ENCODE measurements at places on chromosomes 1 and 21.

DNA sequence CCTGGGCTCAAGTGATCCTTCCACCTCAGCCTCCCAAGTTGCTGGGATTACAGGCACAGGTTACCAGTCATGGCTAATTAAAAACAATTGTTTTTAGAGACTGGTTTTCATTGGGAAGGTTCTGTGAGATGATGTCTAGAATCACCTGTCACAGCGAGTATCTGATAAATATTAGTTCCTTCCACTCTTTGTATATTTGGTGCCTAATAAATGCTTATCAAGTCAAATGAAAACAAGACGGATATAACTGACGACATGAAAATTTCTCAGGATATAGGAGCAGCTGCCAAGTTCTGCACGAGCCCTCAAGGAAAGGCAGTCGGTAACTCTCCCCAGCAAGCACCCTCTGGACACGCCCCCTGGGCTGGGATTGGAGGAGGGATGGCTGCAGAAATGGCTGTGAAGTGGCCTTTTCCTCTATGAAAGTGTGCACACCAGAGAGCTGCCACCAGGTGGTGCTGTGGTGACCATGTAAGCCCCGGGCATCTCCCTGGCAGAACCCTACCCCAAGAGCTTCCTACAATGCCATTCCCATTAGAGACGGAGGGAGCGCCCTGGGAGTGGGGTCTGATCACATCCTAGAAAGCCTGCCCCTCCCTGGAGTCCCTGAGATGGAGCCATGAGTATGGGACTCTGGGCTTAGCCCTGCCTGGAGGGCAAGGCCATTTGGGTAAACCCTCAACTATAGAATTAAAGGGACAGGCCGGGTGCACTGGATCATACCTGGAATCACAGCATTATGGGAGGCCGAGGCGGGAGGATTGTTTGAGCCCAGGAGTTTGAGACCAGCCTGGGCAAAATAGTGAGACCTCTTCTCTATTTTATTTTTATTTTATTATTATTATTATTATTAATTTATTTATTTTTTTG lies 50.9 kb downstream of the HTR6 start:
- DNase-seq, result peak; percentile 97

GRCh38 chr1:94608142-94608851 lies 66.7 kb upstream of the F3 start:
- DNase-seq, result no peak

DNA sequence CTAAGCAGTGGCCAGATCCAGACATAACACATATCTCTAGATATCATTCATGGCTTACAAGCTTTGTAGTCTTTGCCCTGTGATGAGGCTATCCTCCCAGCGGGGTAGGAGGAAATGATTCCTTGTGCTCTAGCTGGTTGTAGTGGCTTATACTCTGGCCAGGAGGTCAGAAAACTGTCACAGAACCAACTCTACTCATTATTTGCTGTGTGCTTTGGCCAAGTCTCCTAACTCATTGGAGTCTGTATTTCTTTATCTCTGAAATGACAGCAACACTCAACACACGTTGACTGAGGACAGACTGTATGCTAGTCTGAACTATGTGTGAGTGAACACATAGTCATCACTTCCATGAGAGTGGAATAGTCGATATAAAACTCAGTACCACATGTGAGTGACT lies 116.7 kb upstream of the F3 start:
- DNase-seq, result no peak

- DNase-seq, result peak; percentile 32
Observed at GRCh38 chr21:44505673-44506278, 34.2 kb downstream of the KRTAP10-1 start.

GRCh38 chr1:232084584-232085223 lies 458.1 kb downstream of the DISC1 start:
- no peak for DNase-seq

- no peak for DNase-seq
Observed at GRCh38 chr1:202049129-202049528, 38.7 kb downstream of the ELF3 start.

- DNase-seq, result no peak
Observed at GRCh38 chr21:41227357-41228005, 59.5 kb downstream of the BACE2 start.

- DNase-seq, result no peak
Observed at GRCh38 chr1:9413071-9413876, 120.6 kb downstream of the SPSB1 start.

GRCh38 chr1:190807629-190808028 lies 330.0 kb upstream of the BRINP3 start:
- no peak for DNase-seq

GRCh38 chr1:26277719-26278118 lies 2.2 kb upstream of the SH3BGRL3 start:
- DNase-seq, result no peak

DNA sequence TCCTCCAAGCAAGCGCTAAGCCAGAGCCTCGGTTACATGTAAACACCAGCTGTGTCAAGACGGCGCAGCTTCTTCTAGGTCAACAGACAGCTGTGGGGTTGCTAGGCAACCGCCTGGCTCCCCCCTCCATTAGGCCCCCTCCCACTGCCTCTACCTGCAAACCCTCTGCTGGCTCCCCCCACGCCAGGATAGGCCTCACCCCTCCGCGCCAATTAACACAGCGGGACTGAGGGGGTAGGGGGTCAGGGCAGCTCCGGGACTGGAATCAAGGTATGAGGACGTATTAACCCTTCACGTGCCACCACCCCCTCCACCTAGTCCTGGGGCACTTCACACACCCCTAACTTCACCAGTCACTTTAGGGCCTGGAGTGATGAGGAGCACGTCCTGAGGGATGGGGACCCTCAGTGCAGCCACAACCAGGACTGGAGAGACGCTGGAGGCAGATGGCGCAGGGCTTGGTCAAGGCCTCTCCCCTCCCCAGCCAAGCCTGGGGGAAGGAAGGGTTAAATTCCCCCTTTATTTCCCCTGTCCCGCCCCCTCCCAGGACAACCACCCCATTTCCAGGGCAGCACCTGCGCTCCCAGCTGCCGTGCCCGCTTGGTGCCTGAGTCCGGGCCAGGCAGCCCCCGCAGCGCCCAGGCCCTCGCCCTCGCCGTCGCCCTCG lies 37.4 kb upstream of the WASF2 start:
- DNase-seq, result peak; percentile 33

DNA sequence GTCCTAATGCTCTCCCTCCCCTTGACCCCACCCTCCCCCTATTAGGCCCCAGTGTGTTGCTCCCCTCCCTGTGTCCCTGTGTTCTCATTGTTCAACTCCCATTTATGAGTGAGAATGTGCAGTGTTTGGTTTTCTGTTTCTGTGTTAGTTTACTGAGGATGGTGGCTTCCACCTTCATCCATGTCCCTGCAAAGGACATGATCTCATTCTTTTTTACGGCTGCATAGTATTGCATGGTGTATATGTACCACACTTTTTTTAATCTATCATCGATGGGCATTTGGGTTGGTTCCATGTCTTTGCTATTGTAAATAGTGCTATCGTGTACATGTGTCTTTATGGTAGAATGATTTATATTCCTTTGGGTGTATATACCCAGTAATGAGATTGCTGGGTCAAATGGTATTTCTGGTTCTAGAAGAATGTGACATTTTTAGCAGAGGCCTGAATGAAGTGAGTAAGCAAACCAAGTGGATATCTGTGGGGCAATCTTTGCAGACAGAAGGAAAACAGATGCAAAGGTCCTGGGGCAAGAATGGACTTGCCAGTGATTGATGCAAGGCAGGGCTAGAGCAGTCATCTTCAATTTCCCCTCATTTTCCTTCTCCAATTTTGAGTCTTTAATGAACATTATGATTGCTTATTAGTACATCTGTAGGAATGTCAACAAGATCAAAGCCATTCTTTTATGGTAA lies 50.2 kb downstream of the UBE4B start:
- DNase-seq, result no peak

DNA sequence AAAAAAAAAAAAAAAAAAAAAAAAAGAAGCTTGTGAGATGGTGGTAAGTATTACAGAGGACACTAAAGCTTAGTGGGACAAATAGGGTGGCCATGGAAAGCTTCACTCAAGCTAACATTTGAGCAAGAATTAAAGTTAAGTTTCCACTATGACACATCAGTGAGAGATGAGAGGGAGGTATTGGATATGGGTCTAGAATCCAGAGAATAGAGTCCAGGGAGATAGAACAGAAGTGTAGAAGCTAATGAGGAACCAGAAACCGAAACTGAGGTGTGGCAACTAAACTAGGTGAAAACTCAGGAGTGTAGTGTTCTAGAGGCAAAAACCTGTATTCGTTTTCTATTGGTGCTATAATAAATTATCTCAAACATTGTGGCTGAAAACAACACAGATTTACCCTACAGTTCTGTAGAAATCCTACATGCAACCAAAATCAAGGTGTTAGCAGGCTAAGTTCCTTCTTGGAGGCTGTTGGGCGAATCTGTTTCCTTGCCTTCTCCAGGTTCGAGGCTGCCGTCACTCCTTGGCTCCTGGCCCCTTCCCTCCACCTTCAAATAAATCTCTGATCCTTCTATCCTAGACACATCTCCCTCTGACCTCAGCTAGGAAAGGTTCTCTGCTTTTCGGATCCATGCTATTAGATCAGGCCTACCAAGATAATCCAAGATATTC lies 36.2 kb downstream of the PTP4A2 start:
- DNase-seq, result no peak

DNA sequence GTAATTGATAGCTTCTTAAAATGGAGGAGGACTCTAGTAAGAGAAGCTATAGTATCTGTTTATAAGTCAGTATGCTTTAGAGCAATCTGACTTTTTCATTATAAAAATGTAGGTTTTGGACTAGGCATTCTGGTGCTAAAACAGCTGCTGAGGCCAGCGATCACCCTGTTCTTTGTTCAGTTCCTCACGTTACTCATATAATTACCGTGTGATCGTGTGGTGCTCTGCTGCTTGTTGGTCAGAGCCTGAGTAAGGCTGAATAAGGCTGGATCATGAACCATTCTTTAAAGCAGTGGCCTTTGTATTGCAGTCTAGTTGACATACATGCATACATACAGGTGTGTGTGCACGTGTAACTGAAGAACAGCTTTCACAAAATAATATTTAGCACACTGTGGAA lies 25.2 kb downstream of the CDC42 start:
- no peak for DNase-seq

DNA sequence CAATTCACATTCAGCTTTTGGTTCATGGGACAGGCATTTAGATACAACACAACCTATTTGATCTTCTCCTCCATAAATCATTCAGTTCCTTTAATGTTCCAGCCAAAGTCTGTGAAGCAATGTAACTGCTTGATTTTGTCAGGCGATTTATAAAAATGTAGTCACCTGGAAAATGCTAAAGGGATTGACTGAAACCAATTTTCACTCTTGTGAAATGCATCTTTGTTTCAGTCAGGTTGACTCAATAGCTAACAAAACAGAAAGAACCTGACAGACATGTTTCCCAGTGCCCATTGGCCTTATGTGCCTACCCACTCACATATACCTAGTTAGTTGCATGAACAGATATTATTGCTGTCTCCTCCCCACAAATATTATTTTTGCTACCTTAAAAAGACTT lies 335.7 kb downstream of the CHRM3 start:
- DNase-seq, result no peak

- DNase-seq, result no peak
Observed at GRCh38 chr1:226979115-226979516, 39.0 kb downstream of the COQ8A start.

- no peak for DNase-seq
Observed at GRCh38 chr1:214880956-214881355, 201.6 kb upstream of the KCNK2 start.

- no peak for DNase-seq
Observed at GRCh38 chr1:204104331-204105130, 31.6 kb downstream of the SOX13 start.

DNA sequence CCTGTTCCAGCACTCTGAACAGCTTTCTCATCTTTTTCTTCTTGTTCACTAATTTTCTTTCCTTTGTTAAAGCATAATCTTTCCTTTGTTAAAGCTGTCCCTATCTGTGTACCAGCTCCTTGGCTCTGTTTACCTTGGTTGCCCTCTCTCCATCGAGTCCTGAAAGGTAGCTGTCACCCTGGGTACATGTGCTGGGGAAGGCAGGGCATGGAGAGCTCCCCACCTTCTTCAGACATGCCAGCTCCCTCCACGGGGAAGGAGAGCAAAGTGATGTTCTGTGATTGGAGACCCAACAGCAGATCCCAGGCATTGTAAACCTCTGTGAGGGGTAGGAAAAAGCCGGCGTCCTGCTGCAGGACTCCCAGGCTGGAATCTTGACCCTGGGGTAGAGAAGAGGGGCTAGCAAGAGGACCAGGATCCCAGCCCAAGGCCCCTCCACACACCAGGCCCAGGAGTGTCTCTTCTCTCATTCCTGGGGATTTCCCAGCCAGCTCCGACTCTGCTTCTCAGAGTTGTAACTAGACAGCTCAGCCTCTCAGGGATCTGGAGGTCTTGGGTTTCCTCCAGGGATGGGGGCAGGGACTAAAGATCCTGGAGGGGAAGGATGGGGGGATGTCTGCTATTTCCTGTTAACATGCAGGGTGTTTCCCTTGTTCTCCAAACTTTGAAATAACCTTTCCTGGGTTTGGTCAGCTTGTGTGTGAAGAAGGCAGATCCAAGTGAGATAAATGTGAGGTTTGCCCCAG lies 34.4 kb downstream of the TMCC2 start:
- no peak for DNase-seq

DNA sequence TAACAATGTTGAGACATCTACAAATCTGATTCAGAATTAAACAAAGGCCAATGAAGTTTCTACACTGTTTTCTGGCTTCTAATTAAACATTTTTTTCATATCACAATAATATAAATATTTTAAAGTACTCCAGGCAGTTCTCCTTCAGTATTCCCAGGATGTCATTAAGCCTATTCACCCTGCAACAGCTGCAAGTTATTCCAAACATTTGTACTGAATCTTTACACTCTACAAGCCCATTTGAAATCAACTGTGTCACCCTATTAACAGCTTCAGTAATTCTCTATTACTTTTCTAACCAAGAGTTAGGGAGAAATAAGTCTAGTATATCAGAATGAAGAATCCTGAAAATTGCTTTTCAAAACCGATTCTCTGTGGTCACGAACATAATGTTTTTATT lies 124.6 kb downstream of the OLFML2B start:
- DNase-seq, result no peak

DNA sequence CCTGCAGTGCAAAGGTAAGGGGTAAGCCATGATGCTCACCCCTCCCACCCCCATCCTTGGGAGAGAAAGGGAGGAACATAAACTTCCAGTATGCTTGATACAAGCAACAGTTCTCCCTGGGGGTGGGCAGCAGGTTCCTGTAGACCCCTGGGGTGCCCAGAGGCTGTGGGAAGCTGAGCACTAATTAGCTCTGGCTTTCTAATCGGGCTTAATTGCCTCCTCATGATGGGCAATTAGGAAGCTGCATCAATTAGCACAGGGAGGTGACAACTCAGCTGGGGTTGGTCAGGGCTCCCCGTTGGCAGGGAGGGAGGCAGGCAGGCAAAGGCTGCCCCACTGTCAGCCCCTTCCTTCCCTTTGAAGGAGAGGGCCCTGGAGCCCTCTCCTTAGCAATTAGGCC lies 15.7 kb upstream of the LMNA start:
- no peak for DNase-seq
